ENCODE measurements at places on chromosomes 12 and 14. TPM values are rescaled to one million over a fixed set of nuclear protein-coding genes. Genes with fewer than 3 reads are reported as not detected.
A peak's percentile ranks its signal among the peaks of the same experiment; 100 is the strongest.

Gene GPX2
- 1.3 TPM for total RNA-seq

DNA sequence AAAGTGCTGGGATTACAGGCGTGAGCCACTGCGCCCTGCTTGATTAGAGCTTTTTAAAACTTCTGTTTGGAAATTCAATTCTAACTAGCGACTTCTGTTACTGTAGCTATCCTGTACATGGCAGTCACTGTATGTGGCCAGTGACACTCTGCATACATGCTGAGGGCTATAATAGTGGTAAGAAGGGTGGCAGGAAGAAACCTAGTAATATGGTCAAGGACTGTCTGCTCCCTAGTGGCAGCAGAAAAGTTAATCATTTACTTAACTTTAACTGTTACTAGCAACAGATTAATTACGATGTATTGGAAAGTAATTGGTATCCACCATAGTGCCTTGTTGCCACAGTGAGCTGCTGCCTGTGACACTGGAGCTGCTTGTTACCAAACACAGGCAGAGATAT lies 149.0 kb downstream of the KITLG start:
- no peak for DNase-seq

GRCh38 chr14:20415782-20416206 lies 2.5 kb upstream of the TEP1 start:
- DNase-seq, result peak; percentile 52

DNA sequence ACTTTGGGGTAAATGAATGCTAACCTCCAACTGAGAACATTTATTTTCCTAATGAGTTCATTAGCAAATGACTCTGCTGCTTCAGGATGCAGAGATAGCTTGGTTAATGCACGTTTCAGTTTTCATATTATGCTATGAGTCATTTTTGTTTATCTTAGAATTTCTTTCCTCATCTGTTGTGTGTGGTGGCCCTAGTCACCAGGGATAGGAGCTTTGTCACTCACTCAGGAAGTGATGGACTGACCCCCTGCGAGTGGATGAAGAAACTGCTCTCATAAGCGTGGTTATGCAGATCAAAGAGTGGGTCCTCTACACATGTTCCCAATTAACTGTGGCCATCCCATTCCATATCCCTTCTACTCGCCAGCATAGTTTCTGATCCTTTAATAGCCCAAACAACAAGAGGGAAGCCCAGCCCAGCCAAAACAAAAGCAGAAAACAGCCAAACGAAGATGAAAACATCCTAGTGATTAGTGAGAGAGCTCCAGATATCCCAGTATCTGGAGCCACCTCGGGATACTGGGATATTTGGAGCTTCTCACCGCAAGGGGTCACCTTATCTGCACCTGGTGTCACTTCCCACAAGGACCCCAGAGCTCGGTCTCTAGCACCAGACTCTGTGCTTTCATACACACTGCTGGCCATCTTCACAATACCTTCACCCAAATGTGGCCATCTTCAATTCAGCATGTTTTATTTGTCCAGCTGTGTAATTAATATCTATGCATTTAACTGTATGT lies 8.6 kb downstream of the TC2N start:
- DNase-seq, result peak; percentile 58

DNA sequence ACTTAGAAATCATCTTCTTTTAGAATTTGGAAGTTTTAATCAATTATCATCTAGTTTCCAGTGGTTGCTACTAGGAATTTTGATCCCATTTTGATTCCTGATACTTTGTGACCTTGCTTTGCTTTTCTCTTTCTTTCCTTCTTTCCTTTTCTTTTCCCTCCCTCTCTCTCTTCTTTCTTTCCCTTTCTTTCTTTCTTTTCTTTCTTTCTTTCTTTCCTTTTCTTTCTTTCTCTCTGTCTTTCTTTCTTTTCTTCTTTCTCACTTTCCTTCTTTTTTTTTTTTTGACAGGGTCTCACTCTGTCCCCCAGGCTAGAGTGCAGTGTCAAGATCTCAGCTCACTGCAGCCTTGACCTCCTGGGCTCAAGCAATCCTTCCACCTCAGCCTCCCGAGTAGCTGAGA lies 81.5 kb upstream of the OSBPL8 start:
- DNase-seq, result no peak

GRCh38 chr14:69363055-69363454 lies 35.0 kb downstream of the ERH start:
- DNase-seq, result no peak

DNA sequence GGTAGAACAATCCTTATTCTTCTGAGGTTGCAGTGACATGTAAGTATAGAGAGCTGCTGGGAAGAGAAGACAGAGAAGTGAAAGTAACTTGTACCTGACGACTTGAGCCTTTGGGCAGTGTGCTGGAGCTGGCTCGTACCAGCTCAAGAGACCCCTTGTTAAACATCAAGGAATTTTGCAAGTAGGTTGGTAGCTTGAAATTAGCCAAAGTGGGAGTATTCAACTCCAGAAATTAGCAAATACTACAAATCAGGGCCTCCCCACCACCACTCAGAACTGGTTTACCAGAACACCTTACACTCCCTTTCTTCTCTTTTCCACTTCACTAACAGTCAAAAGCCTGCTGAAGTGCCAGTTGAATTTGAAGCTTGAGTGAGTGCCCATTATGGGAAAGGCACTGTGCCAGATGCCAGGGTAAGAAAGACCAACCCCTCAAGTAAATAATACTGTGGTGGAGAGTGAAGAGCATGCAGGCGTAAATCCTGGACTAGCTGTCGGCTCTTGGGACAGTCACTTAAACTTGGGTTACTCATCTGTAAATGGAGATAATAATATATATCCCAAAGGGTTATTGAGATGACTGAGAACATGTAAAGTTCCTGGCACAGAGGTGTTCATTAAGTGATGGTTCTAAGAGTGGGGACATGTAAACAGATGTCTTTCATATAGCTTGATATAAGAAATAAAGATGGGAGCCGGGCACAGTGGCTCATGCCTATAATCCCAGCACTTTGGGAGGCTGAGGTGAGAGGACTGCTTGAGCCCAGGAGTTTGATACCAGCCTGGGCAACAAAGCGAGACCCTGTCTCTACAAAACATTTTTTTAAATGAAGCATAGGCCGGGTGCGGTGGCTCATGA lies 27.0 kb upstream of the EID3 start:
- no peak for DNase-seq

Gene PTHLH
- 82.1 TPM for total RNA-seq

DNA sequence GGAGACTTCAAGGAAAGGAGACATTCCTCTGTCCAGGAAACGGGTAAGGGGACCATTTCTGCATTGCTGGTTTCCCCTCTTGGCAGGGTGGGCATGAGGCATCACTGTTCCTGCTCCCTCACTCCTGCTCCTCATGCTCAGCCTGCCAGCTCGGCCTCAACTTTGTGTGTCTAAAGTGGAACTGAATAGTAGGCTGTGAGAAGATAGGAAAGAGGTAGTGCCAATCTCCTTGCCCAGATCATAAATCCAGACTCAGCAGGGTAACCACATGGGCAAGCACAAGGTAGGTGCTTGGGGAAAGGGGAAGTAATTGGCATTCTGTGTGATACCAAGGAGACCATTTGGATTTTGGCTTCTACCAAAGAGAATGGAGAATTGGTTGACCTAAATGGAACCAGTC lies 2.6 kb downstream of the LTB4R start:
- DNase-seq, result no peak

Gene SLC39A2
- 0.26 TPM for total RNA-seq

GRCh38 chr12:129753586-129753985 lies 150.2 kb downstream of the TMEM132D start:
- peak; percentile 5 for DNase-seq

DNA sequence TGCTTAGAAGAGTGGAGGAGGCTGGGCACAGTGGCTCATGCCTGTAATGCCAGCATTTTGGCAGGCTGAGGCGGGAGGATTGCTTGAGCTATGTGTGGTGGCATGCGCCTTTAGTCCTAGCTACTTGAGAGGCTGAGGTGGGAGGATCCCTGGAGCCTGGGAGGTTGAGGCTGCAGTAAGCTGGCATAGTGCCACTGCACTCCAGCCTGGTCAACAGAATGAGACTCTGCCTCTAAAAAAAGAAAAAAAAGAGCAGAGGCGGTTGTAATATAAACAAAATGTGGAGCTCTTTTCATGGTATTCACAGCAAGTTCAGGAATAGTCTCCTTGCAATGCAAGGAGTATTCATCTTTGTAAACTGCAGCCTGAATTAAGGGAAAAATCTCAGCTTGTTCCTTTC lies 27.2 kb downstream of the ARID2 start:
- DNase-seq, result no peak

Gene PTPRQ
- not detected for total RNA-seq

Gene SLC25A47
- total RNA-seq, result not detected

DNA sequence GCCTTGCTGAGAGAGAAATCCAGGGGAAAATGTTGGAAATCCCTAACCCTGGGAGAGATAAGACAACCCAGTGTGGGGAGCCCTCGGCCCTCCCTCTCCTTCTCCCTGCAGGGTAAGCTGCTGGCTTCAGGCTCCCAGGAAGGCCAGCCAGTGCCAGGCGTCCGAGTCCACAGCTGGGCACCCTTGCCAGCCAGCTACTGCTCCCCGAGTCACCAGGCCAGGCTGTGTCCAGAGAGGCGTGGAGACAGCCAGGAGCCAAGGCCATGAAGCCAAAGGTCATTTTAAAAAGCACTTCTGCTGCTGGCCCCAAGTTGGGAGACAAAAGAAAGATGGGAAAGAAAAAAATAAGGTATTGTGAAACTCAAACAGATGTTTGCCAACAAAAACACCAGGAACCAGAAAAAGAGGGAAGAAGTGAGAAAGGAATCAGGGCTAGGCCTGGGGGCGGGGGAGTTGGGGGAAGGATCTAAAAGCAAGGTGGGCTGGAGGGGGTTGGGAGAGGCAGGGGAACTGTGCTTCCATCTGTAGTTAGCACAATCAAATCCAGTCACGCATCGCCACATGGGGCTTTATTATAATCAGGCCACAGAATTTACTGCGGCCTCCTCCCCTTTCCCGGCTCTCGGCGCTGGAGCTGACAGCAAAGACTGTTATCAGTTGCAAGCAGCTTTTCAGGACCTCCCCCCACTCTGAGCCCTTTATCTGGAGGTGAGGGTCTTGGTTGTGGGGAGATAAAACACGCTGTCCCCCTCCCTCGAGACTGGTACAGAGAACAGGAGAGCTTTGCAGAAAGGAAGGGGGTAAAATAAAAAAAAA lies 33.5 kb downstream of the RBM19 start:
- no peak for DNase-seq

GRCh38 chr12:20280515-20280914 lies 87.8 kb upstream of the PDE3A start:
- DNase-seq, result no peak

DNA sequence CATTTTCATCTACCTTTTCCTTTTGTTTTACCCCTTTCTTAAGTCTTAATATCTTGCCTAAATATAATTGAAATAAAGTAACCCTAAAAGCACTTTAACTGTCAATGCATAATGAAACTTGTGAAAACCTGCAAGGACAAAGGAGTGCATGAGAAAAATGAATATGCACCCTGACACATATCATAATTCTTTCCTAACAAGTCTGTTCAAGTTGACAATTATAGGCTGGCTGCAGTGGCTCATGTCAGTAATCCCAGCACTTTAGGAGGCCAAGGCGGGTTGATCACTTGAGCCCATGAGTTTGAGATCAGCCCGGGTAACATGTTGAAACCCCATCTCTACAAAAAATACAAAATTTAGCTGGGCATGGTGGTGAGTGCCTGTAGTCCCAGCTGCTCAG lies 65.4 kb downstream of the FGD6 start:
- DNase-seq, result peak; percentile 89

GRCh38 chr12:23253191-23253590 lies 628.2 kb downstream of the ETNK1 start:
- DNase-seq, result no peak

GRCh38 chr12:77850698-77851097 lies 20.0 kb downstream of the NAV3 start:
- DNase-seq, result no peak

- DNase-seq, result no peak
Observed at GRCh38 chr14:69190191-69190590, 1.1 kb upstream of the EXD2 start.

Gene KRT85
- not detected for total RNA-seq

DNA sequence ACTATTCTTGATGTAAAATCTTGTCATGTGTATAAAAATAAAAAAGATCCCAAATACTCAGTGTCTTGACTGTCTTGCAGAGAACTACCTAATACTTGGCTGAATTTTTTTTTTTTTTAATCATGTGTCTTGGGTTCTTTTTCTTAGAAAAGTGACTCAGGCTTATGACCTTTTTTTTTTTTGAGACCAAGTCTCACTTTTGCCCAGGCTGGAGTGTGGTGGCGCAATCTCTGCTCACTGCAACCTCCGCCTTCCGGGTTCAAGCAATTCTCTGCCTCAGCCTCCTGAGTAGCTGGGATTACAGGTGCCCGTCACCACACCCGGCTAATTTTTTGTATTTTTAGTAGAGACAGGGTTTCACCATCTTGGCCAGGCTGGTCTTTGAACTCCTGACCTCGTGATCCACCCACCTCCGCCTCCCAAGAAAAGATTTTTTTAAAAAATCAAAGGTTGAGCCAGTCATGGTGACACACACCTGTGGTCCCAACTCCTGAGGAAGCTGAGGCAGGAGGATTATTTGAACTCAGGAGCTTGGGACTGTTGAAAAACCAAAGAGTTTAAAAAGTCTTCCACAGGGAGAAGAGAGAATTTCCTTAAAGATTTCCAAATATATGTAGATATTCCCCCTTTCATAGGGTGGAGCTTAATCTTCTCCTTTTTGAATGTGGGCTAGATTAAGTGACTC lies 17.7 kb upstream of the TDG start:
- no peak for DNase-seq

DNA sequence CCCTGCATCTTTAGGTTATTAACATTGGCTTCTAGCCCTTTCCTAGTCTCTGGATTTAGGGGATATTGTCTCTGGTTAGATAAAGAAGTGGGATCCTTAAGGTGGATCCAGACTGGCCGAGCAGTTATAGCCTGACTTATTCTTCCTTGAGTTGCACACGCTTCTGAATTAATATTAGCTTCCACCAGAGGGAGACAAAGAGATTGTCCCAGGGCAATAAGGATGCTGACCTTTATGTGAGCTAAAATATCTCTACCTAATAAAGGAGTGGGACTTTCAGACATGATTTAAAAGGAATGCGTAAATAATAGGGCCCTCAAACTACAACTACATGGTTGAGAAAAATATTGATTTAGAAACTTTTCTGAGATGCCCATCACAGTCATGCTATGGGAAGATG lies 139.7 kb downstream of the SLCO1B3 start:
- peak; percentile 41 for DNase-seq

- no peak for DNase-seq
Observed at GRCh38 chr12:22056607-22057006, 10.6 kb downstream of the CMAS start.

DNA sequence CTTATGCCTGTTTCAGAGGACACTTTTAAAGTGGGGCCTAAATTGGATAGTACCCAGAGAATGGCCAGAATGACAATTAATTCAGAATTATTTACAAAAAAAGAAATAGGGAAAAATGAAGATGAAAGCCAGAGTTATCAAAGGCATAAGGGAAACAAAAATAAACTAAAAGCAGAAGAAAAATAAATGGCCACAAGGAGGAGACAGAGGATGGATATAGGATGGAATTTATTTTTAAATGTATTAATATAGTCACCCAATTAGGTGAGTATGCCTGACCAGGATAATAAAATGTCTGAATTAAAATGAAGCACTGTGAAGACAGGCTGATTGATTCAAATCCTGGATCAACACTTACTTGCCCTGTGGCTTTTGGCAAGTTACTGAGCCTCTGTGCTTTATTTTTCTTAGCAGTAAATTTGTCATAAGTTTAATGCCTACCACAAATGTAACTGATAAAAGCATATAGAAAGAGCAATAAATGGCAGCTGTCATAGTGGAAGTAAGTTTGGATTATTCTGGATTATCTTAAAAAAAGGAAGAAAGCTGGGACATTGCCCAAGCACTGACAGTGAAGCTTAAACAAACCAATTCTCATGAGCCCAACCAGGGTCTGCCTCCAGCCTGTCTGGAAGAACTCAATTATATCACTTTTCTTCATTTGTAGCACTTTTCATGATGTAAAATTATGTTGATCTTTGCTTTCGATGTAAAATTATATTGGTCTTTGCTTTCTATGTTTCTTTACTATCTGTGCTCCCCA lies 3.5 kb downstream of the CLEC9A start:
- DNase-seq, result peak; percentile 27
